ENCODE measurements at places on chromosomes 11 and 22.

- DNase-seq = no peak
These were observed 32.2 kb upstream of the PLET1 start for GRCh38 chr11:112292785-112293407.

DNA sequence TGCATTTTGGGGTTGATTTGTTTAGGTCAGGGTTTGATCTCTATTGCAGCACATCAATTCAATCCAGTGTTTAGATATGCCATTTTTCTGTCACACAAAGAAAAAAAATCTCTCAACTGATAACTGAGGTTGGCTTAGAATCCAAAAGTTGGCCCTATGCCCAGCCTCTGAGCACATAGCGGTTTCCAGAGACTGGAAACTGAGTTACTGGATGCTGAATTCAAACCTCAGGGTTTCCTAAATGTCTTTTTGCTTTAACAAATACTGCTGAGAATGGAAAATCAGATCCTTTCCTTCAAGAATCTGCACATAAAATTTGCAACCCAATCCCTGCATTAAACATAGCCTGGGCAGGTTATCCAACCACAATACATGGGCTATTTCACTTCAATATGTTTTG lies 4.0 kb downstream of the P4HA3 start:
- DNase-seq = no peak

DNA sequence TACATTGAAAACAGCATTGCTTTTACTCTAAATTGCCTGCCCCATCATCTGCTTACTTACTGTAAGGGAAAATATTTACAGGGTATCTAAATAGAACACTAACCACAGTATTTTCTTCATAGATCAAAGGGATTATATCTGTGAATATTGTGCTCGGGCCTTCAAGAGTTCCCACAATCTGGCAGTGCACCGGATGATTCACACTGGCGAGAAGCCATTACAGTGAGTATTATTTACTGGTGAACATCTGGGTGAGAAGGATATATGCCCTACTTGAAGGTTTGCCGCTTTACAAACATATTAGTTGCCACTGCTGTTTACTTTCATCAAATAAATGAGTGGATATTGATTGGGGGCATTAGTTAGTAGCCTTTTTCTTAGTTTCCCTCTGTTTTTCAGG lies 5.9 kb upstream of the CNTF start:
- no peak for DNase-seq

- no peak for DNase-seq
These were observed 12.6 kb upstream of the GLYATL1 start for GRCh38 chr11:58926695-58927094.

DNA sequence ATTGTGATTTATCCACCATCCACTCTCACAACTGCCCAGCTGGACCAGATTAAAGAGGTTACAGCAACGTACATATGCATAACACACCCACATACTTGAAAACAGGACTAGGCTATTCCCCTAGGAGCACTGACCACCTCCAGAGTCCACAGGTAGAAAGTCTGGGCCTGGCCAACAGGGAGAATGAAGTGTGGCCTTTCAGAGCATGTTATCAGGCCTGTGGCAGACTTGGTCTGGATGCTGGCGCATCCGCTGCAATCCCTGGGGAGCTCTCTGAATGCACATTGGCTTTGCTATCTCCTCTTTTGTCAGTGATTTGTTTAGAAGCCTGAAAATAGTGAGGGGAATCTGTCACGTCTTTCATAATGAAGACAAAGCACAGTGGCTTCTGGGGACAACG lies 86.7 kb downstream of the C11orf58 start:
- DNase-seq = no peak

GRCh38 chr11:94826415-94826814 lies 58.3 kb downstream of the AMOTL1 start:
- no peak for DNase-seq

- DNase-seq = no peak
These were observed 358.1 kb upstream of the NARS2 start for GRCh38 chr11:78932757-78933156.

- no peak for DNase-seq
These were observed 25.7 kb downstream of the LRFN4 start for GRCh38 chr11:66882561-66883015.

- DNase-seq = no peak
These were observed 9.4 kb downstream of the SPATA19 start for GRCh38 chr11:133835593-133836548.

Measured in activated CD4-positive, alpha-beta T cell treated with anti-CD3 and anti-CD28 coated beads for 36 hours (primary cell).